Stimulated activated CD4-positive, alpha-beta T cell treated with anti-CD3 and anti-CD28 coated beads, Interleukin-4, amount 100 ng/mL, for 4 hours (primary cell): ENCODE measurements at places on chromosomes 2 and 18.

GRCh38 chr2:75798569-75798968 lies 87.9 kb upstream of the GCFC2 start:
- DNase-seq, result no peak

DNA sequence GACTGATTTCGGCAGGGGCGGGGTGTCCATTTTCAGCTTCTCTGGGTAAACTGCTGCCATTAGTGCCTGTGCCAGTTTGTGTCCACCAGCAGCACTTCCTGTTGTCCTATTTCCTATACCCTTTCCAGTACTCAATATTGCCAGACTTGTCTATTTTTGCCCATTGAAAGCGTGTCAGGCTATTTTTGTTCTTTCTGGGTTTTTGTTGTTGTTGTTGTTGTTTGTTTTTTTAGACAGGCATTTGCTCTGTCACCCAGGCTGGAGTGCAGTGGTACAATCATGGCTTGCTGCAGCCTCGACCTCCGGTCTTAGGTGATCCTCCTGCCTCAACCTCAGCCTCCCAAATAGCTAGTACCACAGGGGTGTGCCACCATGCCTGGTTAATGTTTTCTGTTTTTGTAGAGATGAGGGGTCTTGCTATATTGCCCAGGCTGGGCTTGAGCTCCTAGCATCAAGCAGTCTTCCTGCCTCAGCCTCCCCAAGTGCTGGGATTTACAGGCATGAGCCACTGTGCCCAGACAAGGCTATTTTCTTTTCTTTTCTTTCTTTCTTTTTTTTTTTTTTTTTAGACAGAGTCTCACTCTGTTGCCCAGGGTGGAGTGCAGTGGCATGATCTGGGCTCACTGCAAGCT lies 8.5 kb downstream of the PRELID3A start:
- no peak for DNase-seq

DNA sequence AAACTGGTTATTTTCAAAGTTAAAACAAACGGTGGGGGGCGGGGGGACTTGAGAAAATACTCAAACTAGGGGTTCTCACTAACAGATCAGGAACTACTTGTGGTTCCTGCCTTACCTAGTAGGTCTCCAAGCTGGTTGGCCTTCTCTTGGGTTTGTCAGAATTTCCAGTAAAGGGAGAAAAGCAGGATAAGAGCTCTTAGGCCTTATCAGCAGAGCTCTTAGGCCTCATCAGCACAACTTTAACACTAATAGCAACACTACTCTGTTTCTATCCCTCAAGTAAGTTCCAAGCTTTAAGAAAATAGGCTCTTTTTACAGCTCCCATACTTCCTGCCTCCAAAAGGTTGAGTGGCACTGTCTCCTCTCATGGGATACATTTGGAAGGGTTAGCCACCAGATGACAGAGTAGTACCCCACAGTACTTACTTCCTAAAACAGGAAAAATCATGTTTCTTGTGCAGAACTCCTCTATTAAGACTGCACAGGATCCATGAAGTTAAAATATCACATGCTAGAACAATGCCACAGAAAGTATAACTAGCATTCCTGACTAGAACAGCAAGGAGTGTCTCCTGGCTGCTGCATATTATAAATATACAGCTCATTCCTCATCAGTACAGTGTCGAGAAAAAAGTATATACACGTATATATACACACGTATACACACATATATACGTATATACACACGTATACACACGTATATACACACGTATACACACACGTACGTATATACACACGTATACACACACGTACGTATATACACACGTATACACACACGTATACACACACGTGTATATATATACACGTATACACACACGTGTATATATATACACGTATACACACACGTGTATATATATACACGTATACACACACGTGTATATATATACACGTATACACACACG lies 6.1 kb downstream of the FBXO11 start:
- no peak for DNase-seq

DNA sequence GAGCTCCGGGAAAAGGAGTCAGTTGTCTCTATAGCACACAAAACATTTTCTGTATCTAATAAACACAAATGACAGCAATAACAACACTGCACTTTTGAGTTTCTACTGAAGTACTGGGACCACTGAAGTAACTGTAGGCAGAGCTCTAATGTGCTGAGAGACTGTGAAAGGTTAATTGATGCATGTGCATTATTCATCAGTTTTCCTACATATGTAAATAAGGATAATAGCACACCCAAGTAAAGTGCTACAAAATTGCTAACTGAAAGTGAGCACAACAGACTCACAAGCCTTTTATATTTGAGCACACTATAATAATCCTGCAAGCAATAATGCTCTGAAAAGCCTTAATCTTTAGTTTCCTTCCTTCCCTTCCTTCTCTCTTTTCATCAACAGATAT lies 1051.6 kb downstream of the LRP1B start:
- no peak for DNase-seq

- DNase-seq, result no peak
Observed at GRCh38 chr2:8230466-8230865, 451.4 kb upstream of the ID2 start.

DNA sequence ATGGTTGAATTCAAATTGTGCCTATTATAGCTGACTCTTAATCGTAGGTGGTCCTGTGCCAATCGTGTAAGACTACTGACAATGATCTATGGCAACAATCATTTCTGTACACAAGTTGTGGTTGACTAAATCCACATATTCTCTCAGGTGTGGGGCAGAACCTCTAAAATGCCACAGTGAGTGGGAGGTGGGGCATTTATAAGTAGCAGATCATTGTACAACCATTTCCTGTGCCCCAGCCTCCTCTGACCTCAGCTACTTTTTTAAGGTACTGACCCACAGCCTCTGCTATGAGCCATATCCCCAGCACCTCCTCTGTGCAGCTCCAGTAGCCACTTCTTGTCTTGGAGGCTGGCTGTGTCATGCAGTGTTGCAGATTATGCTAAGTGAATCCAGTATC lies 48.6 kb upstream of the RAPH1 start:
- DNase-seq, result no peak

GRCh38 chr2:61220768-61221167 lies 58.8 kb downstream of the C2orf74 start:
- no peak for DNase-seq

DNA sequence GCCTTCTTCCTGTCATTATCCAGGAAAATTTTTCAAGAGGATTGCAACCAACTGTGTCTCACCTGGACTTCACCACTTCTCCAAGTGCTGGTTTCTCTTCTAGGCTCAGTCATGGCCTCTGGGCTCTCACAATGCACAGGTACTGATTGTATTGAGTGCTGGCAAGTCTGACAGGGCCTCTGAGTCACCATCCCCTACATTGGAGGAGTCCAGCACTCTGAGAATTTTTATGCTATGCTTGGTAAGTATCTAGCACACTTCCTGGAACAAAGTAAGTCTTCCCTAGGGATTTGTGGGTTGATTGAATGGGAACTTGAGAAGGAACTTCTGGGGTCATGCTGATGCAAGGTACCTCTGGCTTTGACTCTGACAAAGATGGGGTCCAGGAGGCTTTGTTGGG lies 147.2 kb upstream of the CELF4 start:
- DNase-seq, result no peak

DNA sequence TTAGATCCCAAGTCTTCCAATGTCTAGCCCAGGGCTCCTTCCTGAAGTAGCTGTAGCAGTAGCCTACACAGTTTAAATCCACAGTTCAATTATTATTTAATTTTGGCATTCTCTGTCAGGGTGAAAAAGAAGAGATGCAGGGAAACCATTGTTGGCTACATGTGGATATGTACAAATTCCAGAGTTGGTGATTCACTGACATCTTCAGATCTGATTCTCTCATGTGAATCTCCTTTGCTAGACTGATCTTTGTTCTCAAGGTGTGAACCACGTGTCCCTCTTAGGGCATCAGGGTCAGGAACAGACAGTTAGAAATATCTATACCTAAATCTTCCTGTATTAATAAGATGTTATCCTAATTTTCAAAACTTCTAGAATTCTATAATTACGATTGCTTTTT lies 36.7 kb downstream of the ADCYAP1 start:
- DNase-seq, result no peak

GRCh38 chr2:170819680-170820664 lies 3.3 kb downstream of the GAD1 start:
- DNase-seq, result no peak

- DNase-seq, result no peak
Observed at GRCh38 chr2:120037995-120038541, 25.2 kb downstream of the EPB41L5 start.

DNA sequence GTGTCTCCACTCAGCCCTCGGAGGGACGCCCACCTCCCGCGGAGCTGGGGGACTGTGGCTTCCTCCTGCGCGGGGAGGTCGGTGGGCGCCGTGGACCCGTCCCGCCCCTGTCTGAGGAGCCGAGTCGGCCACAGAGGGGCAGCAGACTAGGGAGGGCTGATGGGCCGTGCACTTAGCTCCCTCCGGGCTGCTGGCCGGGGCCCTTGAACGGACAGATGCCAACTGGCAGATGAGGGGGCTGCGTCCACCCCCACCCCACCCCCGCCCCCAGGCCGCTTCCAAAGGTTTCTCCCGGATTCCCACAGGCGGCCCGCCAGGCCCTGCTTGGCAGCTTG lies 10.4 kb upstream of the UBE2F start:
- no peak for DNase-seq

GRCh38 chr18:24719791-24720190 lies 259.4 kb downstream of the HRH4 start:
- no peak for DNase-seq

GRCh38 chr2:101630224-101630949 lies 67.1 kb upstream of the MAP4K4 start:
- no peak for DNase-seq

DNA sequence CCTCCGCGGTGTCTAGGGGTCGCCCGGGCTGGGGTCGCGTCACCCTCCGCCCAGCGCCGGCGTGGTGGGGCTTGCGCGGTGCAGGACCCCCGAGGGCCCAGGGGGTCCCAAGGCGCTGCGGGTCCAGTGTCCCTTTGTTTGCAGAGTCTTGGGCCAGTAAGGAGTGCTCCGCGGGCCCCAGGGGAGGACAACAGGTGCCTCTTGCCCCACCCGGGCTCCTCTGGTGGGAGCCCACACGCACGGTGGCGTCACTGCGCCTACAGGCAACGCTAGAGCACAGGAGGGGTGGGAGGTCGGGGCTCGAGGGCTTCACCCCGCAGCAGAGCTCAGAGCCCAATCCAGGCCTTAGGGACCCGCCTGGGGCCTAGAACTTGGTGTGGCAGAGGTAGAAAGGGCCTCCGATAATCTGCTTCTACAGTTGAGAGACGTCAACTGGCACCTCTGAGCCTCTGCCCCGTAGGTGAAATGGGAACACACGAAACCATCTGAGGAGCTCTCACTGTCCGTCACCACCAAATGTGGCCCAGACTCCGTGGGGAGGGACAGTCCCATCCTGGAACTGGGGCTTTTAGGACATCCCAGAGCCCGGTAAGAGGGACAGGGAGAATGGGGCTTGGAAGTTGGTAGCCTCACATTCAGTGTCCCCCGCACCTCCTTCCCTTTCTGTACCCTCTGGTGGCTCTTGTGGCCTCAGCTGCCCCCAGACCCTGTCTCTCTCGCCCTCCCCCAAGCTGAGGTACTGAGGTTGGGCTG lies 1.4 kb downstream of the ARID5A start:
- peak; percentile 56 for DNase-seq

DNA sequence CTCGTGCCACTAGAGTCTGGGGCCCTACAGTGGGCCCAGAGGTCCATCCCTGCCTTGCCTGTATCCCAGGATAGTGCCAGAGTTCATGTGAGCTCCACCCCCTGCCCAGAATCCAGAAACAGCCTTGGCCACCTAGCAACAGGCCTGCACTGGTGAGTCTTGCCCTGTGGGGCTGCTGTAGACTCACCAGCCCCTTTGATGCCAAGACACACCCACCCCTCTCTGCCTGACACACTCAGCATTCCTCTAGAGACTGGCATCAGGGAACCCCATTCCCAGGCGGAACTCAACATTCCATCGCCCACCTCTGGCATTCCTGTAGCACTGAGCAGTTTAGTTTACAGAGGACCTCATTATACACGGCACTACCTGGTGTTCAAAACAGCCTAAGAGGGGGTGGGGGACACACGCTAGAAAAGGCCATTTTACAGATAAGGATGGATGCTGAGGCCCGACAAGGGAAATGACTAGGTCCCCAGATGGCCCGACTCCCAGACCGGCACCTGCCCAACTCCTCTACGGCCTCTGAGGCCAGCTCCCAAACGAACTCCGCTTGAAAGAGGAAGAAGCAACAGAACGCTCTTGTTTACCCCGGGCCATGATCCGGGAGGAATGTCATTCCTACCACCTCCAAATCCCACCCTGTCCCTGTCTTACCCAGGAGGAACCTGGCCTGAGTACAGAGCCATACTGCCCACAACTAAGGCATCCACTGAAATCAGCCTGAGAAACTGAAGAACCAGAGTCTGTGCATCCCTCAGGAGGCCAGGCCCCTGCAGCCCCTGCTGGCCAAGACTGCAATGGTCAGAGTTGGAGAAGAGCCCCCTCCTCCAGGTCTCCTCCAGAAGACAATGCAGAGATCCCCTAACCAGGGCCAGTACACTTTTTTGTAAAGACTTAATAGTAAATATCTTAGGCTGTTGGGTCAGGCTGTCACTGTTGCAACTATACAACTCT lies 180.2 kb downstream of the TNS1 start:
- DNase-seq, result no peak

- no peak for DNase-seq
Observed at GRCh38 chr2:21642647-21643046, 518.9 kb downstream of the TDRD15 start.

- no peak for DNase-seq
Observed at GRCh38 chr2:44772131-44772530, 169.4 kb upstream of the SIX3 start.

DNA sequence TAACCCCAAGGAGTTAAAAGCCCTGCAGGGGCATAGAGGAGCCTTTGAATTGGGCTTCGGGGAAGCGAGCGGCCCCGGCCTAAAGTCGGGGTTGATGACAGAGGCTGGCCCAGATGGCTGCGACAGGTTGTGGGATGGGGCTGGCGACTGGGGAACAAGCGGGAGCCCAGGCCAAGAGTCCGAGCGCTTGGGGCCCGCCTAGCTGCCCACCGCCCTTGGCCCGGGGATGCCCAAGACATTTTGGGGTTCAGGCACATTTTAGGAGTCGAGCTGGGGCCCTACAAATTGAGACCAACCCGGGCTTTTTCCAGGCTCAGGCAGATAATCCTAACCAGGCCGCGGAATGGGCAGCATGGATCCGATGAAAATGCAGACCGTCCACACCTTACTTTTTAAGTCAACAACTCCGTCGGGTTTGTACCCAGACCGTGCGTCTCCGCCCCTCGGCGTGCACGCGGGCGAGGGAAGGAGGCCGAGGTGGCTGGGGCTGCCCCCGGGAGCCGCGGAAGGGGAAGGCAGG lies 507 bp downstream of the RTKN start:
- no peak for DNase-seq

- no peak for DNase-seq
Observed at GRCh38 chr2:102313471-102313870, 2.1 kb downstream of the IL1RL1 start.

- DNase-seq, result no peak
Observed at GRCh38 chr2:224433442-224433841, 31.5 kb upstream of the FAM124B start.

DNA sequence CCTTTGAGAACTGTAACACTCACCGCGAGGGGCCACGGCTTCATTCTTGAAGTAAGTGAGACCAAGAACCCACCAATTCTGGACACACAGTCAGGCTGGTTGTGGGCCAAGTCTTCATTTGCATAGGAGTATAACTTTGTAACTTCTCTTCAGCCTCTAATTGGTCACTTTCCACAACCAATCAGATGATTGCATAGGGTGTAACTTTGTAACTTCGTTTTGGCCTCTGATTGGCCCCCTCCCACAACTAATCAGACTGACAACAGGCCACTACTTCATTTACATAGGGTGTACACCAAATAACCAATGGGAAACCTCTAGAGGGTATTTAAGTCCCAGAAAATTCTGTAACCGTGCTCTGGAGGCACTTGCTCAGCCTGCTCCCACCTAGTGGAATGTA lies 77.5 kb upstream of the TCF4 start:
- no peak for DNase-seq
